ENCODE measurements at places on chromosomes 16 and 17.
A peak's percentile ranks its signal among the peaks of the same experiment; 100 is the strongest.

DNA sequence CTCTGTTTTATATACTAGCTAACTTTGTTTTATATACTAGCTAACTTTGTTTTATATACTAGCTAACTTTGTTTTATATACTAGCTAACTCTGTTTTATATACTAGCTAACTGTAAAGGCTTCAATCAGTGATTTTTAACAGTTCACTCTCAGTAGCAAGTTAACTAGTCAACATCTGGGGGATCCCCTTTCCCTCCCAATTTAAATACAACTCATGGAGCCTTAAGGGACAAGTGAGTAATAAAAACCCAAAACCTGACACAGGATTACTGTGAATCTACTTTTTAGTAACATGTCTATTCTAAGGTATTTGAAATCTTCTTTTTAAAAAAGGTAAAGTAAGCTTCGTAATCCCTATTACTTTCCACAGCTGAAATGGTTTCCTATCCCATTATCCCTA lies 32.2 kb downstream of the FAM222B start:
- DNase-seq = no peak

DNA sequence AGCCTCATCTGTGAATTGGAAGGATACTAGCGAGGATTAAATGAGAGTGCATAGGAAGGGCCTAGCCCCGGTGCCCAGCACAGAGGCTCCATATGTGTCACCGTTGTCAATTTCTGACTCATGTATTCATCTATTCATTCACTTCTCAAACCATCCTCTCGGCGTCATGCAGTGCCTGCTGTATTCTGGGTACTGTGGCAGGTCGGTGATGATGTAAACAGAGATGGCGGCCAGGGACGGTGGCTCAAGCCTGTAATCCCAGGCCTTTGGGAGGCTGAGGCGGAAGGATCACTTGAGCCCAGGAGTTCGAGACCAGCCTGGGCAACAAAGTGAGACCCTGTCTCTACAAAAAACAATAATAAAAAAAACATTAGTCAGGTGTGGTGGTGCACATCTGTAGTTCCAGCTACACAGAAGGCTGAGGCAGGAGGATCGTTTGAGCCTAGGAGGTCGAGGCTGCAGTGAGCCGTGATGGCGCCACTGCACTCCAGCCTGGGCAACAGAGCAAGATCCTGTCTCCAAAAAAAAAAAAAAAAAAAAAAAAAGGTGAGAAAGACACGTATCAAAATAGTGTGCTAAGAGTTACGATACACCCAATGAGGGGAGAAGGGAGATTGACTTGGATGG lies 4.3 kb upstream of the PPP1R1B start:
- no peak for DNase-seq

DNA sequence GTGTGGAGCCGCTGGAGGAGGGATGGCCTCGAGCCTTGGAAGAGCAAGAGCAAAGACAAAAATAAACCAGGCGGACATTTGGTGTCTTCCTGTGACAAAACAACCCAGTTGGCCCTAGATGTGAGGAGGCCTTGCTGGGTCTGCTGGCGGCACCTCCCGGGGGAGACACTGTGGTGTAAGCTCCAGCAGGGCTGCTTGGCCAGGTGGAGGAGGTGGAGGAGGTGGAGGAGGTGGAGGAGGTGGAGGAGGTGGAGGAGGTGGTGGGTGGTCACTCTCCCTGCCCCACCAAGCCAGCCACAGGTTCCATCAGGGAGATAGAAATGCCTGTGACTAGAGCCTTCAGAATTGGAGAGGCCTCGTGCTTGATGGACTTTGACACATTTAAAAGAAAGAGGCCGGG lies 32.1 kb downstream of the DBNDD1 start:
- DNase-seq = no peak

DNA sequence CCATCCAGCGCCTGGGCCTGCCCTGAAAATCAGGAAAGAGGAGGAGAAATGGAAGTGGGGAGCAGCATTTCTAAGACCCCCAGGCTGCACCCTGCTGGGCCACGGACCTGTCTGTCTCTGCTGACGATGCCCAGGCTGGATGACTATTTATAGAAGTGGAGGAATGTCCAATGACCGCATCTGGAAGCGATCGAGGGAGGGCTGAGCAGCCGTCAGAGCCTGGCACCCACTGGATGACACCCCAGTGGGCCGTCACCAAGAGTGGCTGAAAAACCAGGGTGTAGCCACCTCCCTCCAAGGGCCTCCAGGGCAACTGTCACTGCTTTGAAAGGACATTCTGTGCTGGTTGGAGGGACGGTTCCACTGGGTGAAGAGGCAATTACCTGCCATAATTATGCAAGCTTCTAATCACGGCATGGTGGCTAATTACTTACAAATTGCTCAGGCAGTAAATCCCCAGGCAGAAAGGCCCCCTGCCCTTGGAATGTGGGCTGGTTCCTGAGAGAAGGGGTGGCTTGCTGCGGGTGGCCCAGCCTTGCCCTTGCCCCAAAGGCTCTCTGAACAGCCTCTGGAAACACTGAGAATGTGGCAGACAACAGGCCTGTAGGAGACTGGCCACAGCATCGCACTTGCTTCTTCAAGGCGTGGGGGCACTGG lies 332.1 kb downstream of the C16orf95 start:
- no peak for DNase-seq

DNA sequence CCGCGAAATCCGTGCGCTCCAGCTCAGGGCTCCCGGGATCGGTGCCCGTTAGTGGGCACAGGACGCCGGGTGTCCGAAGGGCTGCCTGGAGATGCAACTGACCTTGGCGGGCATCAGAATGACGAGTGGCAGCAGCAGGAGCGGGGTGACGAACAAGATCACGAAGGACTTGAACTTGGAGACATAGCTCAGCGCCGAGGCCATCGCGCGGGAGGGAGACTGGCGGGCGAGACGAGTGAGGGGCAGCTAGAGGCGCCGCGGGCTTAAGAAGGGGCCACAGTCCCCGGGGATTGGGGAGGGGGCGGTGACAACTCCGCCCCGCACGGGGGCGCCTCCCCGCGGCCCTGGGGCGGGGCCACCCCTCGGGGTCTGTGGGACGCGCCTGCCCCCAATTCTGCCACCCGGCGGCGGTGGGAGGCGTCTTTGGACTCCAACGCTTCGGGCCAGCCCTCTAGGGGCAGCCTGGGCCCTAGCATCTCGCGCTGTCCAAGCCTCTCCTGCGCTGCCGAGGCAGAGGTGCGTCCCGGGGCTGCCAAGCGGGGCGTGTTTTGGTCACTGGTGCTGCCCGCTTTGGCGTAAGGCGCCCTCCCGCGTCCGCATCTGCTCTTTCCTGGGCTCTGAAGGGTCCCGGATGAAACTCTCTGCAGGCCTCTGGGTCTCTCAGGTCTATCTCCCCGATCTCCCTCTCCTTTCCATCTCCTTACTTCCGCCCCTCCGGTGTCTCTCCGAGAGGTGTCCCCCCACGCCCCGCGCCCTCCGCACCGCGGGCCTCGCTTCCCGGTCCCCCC lies at the start of gene SLC13A5:
SLC13A5 (minus strand) TSS at position 240 of the 788 bp plus-strand sequence; CDS start at position 204, 36 bp downstream.
- peak; percentile 4 for DNase-seq

DNA sequence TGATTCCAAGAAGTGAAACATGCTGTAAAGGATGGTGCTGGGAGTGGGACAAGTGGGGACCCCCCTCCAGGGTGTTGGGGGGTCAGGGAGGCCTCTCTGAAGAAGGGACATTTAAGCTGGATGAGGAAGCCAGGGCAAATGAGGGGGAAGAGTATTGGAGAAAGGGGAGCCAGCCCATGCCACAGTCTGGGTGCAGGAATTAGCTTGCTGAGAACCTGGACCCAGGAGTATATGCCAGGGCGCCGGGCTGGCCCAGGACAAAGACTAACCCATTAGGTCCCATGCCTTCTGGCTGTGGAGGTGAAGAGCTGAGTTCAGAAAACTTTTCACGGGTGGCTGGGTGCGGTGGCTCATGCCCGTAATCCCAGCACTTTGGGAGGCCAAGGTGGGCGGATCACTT lies 45.6 kb upstream of the PIK3R6 start:
- DNase-seq = no peak

- DNase-seq = no peak
Observed at GRCh38 chr16:1474082-1474795, 589 bp downstream of the CLCN7 start.

- DNase-seq = no peak
Observed at GRCh38 chr17:72613806-72614292, 478.6 kb downstream of the SLC39A11 start.

DNA sequence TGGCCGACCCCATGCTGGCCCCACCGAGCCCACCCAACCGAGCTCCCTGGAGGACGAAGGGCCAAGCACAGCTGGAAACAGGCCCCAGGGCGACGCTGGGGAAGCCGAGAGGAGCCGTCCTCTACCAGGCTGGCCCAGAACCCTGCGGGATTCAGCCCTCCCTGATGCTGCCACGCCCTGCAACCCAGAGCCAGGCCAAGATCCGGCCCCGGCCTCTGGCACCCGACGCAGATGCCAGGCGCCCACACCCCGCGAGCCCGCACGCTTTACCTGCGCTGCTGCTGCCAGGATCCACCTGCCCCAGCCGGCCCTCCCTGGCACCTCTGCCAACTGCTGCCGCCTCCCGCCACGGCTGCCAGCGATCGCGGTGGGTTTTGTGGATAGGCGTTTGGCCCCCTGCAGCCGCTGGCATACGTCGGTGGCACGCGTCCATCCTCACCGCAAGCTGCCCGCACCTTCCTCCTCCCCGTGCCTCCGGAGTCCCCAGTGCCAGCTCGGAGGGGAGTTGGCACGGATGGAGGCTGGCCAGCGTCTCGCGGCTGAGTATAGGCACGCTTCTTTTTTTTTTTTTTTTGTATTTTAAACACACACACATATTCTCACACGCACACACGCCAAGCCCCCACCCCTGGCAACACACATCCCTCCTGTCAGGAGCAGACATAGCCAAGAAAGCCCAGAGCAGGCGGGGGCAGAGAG lies 41.3 kb upstream of the ACSF3 start:
- no peak for DNase-seq

DNA sequence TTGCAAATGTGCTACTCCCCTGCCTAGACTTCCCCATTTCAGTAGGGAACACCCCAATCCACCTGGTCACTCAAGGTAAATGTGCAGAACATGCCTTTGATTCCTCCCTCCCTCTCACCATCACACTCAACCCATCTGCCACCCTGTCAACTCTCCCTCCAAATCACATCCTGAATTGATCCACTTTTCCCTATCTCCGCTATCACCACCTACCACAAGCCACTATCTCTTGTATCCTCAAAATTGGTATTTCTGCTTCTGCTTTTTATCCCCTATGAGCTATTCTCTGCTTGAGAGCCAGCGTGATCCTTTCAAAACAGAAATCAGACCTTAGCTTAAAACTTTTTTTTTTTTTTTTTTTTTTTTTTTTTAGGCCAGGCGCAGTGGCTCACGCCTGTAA lies 5.4 kb upstream of the NOL11 start:
- DNase-seq = no peak

DNA sequence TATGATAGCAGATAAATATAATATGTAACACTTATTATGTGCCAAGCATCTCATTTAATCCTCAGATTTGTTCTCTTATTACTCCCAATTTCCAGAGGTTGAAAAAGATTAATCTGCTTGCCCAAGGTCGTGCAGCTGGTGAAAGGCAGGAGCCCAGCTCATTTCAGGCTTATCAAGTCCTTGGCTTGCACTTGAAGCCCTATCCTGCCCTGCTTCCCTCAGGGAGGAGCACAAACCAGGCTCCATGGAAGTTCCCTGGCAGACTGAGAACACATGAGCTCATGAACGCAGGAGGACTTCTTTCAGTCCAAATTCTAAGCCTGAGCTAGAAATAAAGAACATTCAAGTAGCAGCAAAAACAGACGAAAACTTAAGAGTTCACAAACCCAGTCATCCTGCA lies 74.8 kb downstream of the USP31 start:
- DNase-seq = no peak

DNA sequence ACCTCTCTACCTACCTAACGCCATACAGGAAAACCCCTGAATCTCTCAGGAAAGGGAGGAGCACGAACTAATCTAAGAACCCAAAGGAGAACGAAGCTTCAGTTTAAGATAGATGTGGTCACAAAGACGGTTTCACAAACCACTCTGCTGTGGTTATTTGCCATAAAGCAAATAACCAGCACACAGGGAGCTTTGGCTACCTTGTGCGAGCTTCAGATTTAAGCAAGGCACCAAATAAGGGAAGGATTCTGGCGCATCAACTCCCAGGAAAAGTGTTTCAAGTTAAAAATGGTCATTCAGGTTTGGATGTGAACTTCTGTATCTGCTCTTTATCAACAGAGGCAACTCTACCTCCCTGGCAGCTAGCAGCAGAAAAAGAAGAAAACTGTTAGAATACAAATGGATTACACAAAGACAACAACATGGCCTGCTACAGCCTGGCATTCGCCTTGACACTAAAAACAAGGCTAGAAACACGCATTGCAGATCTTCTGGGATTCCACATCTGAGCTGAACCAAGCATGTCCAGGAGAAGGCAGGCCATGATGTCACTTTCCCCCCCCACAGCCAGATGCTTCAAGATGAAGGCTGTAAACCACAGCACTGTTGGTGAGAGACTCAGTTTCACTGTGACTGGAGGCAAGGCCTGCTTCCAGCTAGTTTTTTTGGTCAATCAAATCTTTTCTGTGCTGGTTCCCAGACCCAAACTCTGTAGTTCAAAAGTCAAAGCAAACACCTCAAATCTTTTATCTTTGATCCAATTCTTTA lies 43.6 kb downstream of the SMG6 start:
- no peak for DNase-seq

GRCh38 chr16:73023752-73024570 lies 24.0 kb downstream of the ZFHX3 start:
- no peak for DNase-seq

- DNase-seq = no peak
Observed at GRCh38 chr17:29138184-29138955, 41.8 kb downstream of the MYO18A start.

DNA sequence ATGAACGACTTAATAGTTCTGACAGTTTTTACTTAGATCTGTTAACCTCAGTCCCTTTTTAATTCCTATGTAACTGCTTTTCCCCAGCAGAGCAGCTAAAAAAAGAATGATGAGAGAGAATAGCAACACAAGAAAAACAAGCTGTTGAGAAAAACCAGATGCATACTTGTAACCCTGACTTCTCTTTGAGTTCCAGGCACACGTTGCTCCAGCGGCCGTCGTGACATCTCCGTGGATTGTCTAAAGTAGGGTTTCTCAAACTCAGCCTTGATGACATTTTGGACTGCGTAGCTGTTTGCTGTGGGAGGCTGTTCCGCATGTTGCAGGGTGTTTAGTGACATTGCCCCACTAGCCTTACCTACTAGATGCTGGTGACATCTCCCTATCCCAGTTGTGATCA lies 324.0 kb downstream of the SNX29 start:
- no peak for DNase-seq

DNA sequence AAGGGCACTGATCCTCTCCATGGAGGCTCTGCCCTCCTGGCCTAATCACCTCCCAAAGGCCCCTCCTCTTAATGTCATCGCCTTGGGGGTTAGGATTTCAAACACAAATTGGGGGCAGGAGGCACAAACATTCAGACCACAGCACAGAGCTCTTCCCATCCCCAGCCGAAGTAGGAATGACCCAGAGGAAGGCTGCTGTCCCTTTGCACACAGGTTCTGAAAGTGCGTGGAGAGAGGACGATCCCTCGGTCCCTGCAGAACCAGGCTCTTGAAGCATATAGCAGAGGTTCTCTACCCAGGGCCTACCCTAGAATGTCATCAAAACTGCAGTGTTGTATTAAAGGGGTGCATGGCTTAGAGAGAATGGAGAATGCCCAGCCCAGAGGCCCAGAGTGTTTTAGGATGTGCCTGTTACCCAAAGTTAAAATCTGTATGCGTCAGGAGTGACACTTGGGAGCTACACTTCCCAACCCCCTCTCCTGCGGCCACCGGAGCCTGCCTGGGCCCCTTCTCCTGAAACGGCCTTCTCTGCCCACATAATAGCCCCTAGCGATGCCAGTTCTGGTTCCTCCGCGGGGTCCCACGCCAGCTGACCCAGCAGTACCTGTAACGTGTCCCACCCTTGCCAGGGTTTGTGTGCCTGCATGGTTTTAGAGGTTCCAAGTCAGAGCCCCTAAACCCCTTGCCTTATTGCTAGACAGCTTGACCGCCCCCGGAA lies 159.5 kb upstream of the CACNG5 start:
- no peak for DNase-seq

All from hippocampal formation (tissue), 2 donors.